ENCODE measurements at places on chromosomes 5 and 9. TPM values are rescaled to one million over a fixed set of nuclear protein-coding genes. Genes with fewer than 3 reads are reported as not detected.

GRCh38 chr9:37667706-37668105, 17.0 kb downstream of the FRMPD1 start:
- DNase-seq = no peak

DNA sequence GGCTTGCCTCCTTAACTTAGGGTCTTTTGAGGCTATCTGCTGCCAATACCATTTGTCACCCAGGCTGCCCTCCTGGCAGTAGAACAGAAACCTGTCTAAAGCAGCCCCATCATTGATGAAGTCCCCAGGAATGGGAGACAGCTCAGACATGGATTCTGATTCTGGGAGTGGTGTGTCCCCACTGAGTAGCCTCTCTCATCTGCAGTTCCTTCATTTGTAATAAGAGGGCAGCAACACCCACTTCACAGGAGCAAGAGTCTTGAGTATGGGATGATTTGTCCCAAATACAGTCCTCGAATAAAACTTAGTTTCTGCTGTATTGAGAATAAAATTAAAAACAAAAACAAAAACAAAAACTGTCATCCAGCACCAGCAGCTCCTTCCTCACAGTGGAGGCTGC, 167.6 kb downstream of the ASTN2 start:
- no peak for DNase-seq

Gene NDUFS6
- 69.2 TPM for total RNA-seq

Gene IL33
- total RNA-seq = 0.68 TPM

Gene THOC3
- 41.6 TPM for total RNA-seq

Gene FGF18
- total RNA-seq = not detected

Measured in kidney epithelial cell (primary cell).